ENCODE measurements at places on chromosomes 4 and X. TPM values are rescaled to one million over a fixed set of nuclear protein-coding genes. Genes with fewer than 3 reads are reported as not detected.

SSX3 gene
- 37.4 TPM for total RNA-seq

KDR gene
- 0.13 TPM for total RNA-seq

CT83 gene
- not detected for total RNA-seq

ADH7 gene
- not detected for total RNA-seq

CACNA1F gene
- 0.04 TPM for total RNA-seq

NEK1 gene
- total RNA-seq, result 18.2 TPM

SPATA18 gene
- not detected for total RNA-seq

BEX5 gene
- 1.3 TPM for total RNA-seq

ZBTB49 gene
- total RNA-seq, result 2.9 TPM

KIF4A gene
- total RNA-seq, result 40.3 TPM

- DNase-seq, result no peak
Observed at GRCh38 chr4:173398220-173398619, 696 bp downstream of the SCRG1 start.

DNA sequence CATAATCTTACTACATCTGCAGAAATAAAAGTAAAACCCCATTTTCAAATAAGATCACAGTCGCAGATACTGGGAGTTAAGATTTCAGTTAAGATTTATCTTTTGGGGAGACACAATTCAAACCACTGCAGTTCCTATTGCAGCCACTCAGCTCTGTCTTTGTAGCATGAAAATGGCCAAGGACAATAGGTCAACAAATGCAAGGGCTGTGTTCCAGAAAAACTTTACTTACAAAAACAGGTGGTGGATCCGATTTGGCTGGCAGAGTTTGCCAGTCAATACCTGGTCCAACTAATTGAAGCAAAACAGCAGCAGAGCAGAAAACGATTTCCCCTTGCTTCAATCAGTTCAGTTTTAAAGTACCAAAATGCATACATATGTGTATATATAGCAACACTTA, 77.4 kb downstream of the TENM3 start:
- no peak for DNase-seq

- DNase-seq, result no peak
Observed at GRCh38 chrX:121666171-121666570, 618.8 kb downstream of the GLUD2 start.

- DNase-seq, result no peak
Observed at GRCh38 chrX:101223226-101223625, 3.6 kb downstream of the DRP2 start.

DNA sequence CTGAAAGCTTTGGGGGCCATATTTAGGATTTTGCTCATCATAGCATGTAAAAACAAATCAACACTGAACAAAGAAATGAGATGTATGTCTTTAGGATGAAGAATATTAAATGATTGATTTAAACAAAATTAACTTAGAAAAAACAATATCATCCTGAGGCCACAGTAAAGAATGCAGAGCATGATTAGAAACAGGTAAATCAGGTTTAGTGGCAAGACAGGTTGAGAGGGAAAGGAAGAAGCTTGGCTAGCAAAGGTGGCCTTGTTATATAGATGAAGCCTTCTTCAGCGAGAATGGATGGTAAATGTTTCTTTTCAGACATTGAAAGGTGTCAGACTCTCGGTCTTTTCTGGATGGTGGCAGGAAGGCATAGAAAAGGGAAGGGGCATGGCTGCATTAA, 11.9 kb upstream of the MAGEB16 start:
- no peak for DNase-seq

- DNase-seq, result no peak
Observed at GRCh38 chrX:112738347-112739033, 58.8 kb upstream of the LHFPL1 start.

DNA sequence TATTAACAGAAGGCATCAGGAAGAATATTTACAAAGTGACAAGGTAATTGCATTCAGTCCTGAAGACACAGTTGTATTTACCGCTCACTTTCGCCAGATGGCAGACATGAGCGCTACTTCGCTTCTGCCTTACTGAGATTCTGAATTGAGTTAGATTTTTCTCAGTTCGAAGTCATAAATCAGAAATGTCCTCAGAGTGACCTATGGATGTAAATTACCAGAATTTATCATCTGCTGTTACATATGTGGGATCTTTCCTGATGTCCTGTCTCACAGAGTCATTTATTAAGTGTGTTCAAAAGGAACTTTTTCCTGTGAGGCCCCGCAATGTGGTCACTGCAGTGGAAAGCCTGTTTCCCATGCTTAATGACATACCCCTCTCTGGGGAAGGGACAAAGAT, 97.3 kb upstream of the DCLK2 start:
- peak; percentile 42 for DNase-seq

DNA sequence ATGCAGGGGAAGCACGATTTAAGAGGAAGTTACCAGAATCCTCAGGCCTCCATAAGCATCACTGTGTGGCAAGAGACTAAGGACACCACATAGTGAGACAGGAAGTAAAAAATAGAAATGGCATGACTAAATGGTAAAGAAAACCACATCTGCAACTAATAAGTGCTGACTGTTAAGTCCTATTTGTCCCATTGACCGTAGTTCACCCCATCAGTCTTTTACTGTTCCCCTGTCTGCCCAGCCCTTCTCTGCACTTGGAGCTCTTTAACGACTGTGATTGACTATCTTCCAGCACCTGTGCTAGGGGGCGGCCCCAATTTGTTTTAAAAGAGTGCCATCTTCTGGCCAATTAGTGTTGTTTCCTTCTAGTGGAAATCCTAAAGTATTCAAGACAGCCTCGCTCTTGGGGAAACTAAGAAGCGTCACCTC, 94.2 kb downstream of the MAOA start:
- peak; percentile 55 for DNase-seq

- DNase-seq, result no peak
Observed at GRCh38 chrX:45009371-45010000, 136.5 kb downstream of the KDM6A start.

GRCh38 chr4:86152454-86152853, 207.4 kb downstream of the MAPK10 start:
- DNase-seq, result no peak

GRCh38 chrX:23786268-23786815, 3.4 kb downstream of the SAT1 start:
- no peak for DNase-seq

- no peak for DNase-seq
Observed at GRCh38 chrX:132294776-132295495, 75.7 kb upstream of the RAP2C start.

DNA sequence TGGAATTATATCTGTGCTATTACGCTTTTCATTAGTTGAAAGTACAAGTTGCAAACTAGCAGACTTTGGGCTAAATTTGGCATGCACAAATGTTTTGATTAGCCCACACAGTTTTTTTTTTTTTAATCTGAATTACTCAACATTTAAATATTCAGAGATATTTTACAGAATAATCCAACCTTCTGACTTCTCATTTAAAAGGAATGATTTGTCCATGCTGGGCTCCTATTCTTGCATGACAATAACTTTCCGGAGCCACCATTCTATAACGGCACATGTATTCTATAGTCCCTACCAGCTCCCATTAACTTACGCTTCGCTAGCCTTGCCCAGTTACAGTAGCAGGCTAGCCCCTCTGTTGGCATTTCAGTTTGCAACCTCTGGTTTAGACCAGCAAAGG, 219.3 kb upstream of the FTHL17 start:
- no peak for DNase-seq

GRCh38 chrX:259692-260355, 21.4 kb upstream of the PLCXD1 start:
- peak; percentile 3 for DNase-seq

All from K562 (cell line).